Skeletal muscle cell (primary cell): ENCODE measurements at places on chromosomes 11 and 22.

DNA sequence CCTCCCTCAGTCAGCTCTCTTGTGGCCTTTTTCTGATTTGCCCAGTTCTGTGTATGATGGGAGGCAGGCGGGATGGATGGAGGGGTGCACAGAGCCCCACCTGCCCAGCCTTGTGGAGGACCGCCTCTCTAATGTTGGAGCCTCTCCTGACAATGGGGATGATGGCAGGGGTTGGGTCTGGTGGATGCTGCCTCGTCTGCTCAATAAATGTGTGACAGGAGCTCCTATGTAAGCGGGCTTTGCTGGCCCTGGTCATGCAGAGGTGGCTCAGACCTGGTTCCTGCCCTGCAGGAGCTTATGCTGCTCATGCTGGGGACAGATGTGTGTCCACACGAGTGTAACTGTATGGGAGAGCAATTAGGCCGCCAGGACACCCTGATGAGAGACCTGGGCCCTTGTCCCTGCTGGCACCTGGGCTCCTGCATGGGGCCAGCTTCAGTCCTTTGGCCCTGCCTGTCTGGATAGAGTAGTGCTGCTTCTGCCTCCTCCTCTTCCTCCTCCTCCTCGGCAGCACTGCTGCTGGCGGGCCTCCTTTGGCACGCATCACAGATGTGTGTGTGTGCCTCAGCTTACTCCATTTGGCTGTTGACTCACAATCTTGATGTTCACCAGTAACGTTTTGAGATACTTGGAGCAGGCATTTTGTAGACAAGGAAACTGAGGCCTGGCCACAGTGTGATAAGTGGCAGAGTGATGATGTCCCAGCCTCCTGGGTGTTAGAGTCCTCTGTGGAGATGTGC, 131.0 kb downstream of the TBC1D22A start:
- DNase-seq, result no peak

DNA sequence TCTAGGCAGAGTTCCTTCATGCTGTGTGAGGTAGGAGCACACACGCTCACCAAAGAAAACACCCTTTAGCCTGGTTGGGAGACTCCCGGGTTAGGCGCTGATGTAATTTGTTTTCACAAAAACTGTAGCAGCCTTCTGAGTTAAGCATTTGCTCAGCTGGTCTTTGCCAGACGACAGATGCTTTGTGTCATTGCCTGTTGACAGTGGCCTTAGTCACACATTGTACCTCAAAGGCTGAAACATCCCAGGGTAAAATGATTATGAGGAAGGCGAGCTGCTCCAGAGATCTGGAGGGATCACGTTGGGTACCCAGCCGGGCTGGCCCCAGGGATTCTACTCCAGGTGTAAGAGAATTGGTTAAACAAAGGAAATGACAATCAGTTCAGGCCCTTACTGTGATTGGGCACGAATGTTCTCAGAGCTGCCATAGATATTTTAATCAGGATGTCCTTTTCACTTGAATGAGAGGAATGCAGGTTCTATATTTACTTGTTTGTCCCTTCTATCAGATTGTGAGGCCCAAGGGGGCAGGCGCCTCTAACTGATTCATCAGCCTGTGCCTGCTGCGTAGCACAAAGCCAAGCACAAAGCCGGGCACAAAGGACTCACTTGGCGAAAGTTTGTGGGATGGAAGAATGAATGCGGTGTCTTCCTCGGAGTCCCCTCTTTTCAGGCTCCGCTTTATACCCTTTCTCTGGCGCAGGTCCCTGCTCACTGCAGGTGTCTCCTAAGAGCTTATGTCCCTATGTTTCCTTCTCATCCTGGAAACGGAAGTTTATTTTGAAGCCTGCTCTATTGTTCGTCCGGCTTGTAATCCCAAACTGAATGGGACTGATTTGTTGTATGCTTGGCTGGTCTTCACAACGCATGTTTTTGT, 47.1 kb downstream of the ADM start:
- DNase-seq, result no peak

- no peak for DNase-seq
Measured at GRCh38 chr11:117931971-117932370, 2.8 kb upstream of the TMPRSS13 start.

DNA sequence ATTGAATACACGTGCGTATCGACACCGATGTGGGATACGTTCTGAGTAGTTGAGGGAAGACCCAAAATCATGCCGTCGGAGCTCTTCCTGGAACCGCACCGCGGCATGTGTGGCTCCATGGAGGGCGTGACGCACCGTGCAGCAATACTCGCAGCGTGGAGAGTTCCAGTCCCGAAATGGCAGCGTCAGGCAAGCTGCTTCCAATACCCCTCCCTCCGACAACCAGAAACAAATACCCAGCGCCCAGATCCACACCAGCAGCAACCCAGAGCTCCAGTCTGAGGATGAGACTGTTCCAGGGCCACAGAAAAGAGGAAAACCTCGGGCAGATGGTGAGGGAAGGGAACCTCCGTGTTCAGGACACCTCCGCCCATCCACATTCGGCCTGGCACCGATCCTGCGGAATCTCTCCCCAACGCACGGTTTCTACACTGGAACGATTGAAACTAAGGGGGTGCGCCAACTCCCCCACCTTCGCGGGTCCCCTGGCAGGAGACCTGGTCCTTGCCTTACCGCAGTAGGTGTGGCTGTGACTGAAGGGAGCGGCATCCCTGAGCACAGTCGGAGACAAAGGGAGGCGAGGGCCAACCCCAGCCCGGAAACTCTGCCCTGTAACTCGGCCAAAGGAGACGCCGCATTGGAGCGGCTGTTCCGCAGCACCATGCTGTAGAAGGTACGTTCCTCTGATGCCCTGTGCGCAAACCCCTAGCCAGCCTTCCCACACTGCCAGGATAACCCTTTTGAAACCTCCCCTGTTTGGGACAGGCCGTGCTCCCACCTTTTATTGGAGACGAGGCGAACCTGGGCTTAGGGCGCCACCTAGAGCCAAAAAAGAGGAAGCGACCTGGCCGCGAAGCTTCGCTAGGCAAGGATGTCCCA, 28.2 kb downstream of the DBX1 start:
- no peak for DNase-seq

DNA sequence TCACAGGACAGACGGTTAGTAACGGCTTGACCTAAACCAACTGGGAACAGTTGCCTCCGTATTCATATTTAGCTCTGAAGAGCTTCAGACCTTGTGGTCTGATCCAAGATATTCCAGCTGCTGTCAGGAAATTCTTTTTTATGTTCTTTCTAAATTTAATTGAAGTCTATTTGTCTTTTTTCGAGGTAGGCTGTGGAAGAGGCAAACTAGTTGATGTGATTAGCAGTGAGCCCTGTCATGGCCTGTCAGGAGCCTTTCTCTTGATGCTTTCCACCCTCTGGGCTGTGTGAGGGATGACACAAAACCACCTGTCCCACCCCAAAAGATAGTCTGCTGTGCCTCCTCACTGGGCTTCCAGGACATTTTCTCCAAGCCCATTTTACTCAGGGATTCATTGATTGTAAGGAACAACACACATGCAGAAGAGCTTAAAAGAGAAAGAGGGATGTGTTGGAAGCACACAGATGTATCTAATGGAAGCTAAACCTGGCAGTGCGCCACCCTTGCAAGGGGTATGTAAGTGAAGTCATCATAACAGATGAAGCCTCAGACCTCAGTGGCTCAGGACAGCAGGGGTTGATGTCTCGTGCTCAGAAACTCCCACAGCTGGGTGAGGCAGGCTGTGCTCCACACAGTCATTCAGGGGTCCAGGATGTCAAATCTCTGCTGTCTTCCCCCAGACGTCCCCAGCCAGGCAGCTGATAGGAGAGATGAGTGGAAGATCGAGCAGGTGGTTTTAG, 170.0 kb downstream of the NCAM1 start:
- no peak for DNase-seq

DNA sequence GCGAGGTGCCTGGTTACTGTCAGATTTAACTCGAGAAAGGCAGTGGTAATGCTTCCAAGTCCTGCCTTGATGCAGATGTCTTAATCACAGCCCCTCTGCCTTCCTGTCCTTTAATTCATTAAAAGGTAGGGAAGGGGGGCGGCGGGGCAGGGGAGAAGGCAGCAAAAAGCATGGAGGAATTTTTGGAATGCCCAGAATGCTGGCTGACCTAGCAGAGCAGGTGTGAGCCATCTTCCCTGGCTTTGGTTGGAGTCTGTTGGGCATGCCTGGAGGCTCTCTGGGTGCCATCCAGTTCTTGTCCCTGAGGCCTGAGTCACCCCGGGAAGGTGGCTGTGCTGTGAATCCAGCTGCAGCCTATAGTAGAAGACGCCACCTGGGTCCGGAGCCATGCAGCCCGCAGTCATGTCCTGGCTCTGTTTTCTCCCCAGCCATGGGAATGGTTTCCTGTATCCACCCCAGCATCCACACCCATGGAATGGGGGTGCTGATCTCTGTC, 15.6 kb downstream of the KIAA1671 start:
- no peak for DNase-seq
